Dorsolateral prefrontal cortex (tissue), 122 donors: ENCODE measurements at places on chromosomes 2 and 18. TPM values are rescaled to one million over a fixed set of nuclear protein-coding genes. Genes with fewer than 3 reads are reported as not detected.
A peak's percentile ranks its signal among the peaks of the same experiment; 100 is the strongest.

GRCh38 chr2:46929612-46930011 lies 14.0 kb upstream of the MCFD2 start:
- no peak for DNase-seq

- DNase-seq = no peak
Observed at GRCh38 chr2:79620679-79621078, 107.8 kb downstream of the CTNNA2 start.

- no peak for DNase-seq
Observed at GRCh38 chr2:555164-555922, 121.9 kb downstream of the TMEM18 start.

DNA sequence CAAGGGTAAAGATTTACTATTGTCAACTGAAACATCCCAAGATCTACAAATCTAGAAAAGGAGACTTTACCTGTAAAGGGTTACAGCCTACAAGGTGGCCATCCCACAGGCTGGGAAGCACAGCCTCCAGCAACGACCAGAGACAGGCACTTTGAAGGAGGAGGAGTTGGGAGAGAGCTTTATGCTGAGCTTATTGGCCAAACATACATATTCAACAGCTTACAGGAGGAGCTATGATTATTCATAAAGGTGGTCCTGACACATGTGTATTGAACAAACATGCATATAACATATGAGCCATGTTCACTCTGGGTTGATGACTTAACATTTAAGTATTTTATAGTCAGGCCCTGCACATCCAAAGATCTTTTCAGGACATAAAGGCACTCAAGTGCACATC lies 11.1 kb upstream of the ABCA12 start:
- no peak for DNase-seq

- DNase-seq = no peak
Observed at GRCh38 chr2:233447506-233448219, 93.4 kb downstream of the DGKD start.

DNA sequence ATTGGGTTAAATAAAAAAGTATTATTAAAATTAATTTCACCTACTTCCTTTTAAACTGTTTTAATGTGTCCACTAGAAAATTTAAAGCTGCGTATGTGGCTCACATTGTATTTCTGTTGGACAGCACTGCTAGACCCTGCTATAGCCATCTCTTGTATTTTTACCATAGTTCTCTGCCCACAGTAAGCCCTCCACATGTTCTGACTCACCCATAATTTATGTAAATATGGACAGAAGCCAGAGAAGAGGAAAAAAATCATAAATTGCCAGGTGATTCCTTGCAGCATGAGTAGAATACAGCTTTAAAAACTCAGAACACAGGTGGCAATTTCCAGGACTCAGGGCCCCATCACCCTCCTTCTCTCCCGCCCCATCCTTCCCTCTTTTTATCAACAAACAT lies 142.4 kb upstream of the MEX3C start:
- no peak for DNase-seq

DNA sequence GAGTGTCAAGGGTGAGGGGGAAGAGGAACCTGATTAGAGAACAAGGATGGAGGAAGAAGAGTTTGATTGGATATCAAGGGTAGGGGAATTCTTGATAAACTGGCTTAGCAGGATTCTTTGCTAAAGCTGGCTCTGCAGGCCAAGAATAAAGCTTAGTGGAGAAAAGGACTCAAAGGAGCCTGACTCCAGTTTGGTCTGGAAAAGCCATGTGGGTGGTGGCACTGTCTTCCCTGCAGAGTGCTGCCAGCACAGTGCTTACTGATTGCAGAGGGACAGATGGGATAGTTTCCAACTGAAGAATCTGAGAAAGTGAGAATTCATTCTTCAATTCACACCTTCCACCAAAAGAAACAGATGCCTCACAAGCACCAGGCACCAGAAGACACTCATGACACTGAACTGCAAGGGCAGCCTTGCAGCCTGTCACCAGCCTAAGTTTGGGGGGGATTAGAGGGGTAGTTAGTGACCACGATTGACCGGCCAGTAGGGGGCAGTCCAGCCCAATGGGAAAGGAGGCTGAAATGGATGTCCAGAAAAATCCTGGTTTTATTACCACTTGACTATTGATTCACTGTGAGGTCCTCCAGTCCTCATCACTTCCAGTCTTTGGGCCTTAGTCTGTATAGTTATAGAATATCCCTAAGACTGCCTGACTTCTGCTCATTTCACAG lies 334.5 kb downstream of the SMAD2 start:
- no peak for DNase-seq

DNA sequence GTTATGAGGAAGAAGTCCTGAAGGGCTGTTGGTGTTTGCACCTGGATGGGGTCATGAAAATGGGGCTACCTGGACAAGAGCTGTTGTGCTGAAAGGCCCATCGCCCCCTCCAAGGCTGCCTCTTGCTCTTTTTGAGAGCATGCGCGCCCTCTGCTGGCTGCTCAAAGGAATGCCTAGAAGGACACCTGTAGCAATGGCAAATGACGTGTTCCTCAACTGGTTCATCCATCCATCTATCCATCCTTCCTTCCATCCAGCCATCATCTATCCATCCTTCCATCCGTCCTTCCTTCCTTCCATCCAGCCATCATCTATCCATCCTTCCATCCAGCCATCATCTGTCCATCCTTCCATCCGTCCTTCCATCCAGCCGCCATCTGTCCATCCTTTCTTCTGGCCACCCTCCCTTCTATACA lies 17.2 kb upstream of the RPL31 start:
- DNase-seq = peak; percentile 87

DNA sequence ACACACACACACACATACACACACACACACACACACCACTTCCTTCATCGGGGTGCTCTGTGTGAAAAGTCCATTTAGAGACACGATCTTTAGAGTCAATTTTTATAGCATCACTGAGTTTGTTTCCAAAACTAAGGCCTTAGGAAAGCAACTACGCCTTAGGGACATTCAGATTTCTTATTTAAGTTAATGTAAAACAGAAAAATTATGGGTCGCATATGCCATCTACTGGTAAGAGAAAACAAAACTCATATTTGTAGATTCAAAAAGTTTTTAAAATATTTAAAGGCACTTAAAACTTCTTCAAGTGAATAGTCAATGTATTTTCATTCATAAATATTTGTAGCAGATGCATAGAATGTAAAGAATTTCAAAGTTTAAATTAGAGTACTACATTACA lies 166.2 kb downstream of the ATAD2B start:
- no peak for DNase-seq

Gene MYOM1
- total RNA-seq = 9.3 TPM

Gene SERPINB11
- total RNA-seq = not detected
